Posterior cingulate gyrus (tissue), 11 donors: ENCODE measurements at places on chromosomes 11 and 22.

DNA sequence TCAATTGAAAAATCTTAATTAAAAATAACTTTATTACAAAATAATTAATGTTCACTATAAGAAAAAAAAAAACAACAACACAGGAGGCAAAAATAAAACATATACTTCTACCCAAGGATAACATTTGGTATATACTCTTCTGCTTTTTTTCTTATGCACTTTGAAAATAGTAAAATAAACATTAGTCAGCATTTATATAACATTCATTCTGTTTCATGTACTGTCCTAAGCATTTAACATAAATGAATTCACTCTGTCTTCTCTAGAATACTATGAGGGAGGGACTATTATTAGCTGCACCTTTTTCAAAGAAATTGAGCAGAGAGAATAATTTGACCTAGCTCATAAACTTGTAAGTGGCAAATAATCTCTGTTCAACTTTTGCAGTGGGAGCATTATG lies 48.3 kb upstream of the CCDC34 start:
- DNase-seq: no peak

DNA sequence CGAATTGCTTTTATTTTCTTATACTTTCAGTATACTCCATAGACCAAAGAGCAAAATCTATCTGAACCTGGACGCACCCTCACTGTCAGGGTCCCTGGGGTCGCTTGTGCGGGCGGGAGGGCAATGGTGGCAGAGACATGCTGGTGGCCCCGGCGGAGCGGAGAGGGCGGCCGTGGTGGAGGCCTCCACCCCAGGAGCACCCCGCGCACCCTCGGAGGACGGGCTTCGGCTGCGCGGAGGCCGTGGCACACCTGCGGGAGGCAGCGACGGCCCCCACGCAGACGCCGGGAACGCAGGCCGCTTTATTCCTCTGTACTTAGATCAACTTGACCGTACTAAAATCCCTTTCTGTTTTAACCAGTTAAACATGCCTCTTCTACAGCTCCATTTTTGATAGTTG lies 1077.4 kb downstream of the BRD1 start:
- no peak for DNase-seq

DNA sequence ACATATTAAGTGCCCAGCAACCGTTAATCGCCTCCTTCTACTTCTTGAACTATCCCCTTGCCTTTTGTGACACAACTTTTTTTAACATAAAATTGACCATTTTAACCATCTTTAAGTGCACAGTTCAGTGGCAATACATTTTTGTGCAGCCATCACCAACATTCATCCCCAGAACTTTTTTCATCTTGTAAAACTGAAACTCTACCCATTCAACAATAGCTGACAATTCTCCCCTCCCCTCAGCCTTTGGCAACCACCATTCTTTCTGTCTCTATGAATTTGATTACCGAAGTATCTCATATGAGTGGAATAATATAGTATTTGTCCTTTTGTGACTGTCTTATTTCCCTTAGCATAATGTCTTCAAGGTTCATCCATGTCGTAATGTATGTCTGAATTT lies 66.0 kb downstream of the MICAL2 start:
- no peak for DNase-seq

DNA sequence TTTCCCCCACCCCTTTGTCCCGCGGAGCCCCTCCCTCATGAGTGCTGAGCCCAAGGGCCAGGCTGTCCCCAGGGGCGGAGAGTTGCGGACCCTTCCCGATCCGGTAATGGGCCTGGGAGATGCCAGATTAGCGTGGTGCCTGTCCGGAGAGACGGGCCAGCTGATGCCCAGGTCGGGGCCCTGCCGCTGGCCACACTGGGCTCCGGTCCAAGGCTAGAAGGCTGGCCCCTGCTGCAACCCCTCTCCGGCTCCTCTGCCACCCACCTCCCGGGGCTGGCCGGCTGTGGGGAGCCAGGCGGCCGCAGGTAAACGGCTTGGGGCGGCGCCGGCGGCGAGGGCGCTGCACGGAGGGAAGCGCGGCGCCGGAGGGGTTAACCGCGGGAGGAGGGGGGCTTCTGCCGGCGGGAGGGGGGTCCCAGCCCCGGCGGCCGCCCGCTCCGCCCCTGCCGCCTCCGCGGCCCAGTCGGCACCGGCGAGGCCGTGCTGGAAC lies at the start of gene KCNK4:
TSS of gene KCNK4 (plus strand) at position 41 of the 490 bp plus-strand sequence. CDS start 1,717 bp downstream, outside the sequence.
- no peak for DNase-seq

- no peak for DNase-seq
Measured at GRCh38 chr11:23755769-23756168, 741.1 kb upstream of the LUZP2 start.

- no peak for DNase-seq
Measured at GRCh38 chr11:2314136-2314524, 12.3 kb downstream of the TSPAN32 start.
